A549 (cell line): ENCODE measurements at places on chromosomes 16 and 17. TPM values are rescaled to one million over a fixed set of nuclear protein-coding genes. Genes with fewer than 3 reads are reported as not detected.

The MILR1 gene
- polyA plus RNA-seq = 1.6 to 3.0 TPM (median 2.3 TPM) in 3 replicates

The KRTAP4-4 gene
- polyA plus RNA-seq = not detected in 3 replicates

The SPATA32 gene
- polyA plus RNA-seq = 0.09 to 0.25 TPM (median 0.21 TPM) in 3 replicates

The CEP112 gene
- 9.1 to 10.7 TPM (median 9.6 TPM) in 3 replicates for polyA plus RNA-seq

The TPSD1 gene
- polyA plus RNA-seq = not detected in 3 replicates

The NPTX1 gene
- 84.8 to 109 TPM (median 104 TPM) in 3 replicates for polyA plus RNA-seq

The RBL2 gene
- polyA plus RNA-seq = 15.3 to 18.0 TPM (median 17.2 TPM) in 3 replicates

The GID4 gene
- 11.4 to 11.6 TPM (median 11.5 TPM) in 3 replicates for polyA plus RNA-seq

The TMEM235 gene
- not detected in 3 replicates for polyA plus RNA-seq

The TMIGD1 gene
- not detected in 3 replicates for polyA plus RNA-seq

The CBFA2T3 gene
- 0.05 to 0.34 TPM (median 0.08 TPM) in 3 replicates for polyA plus RNA-seq

The KCNJ16 gene
- 0.59 to 0.87 TPM (median 0.84 TPM) in 3 replicates for polyA plus RNA-seq

The MRTFB gene
- 13.3 to 13.9 TPM (median 13.7 TPM) in 3 replicates for polyA plus RNA-seq

The UTP4 gene
- polyA plus RNA-seq = 77.1 to 87.3 TPM (median 78.8 TPM) in 3 replicates

The CCL11 gene
- not detected in 3 replicates for polyA plus RNA-seq

The MON1B gene
- polyA plus RNA-seq = 28.0 to 33.3 TPM (median 32.5 TPM) in 3 replicates

The CIAO2B gene
- 134 to 148 TPM (median 144 TPM) in 3 replicates for polyA plus RNA-seq

The APOH gene
- polyA plus RNA-seq = 5.7 to 6.9 TPM (median 6.9 TPM) in 3 replicates

The RNF222 gene
- not detected in 3 replicates for polyA plus RNA-seq

The TBX2 gene
- 2.0 to 2.3 TPM (median 2.2 TPM) in 3 replicates for polyA plus RNA-seq

The ABHD15 gene
- polyA plus RNA-seq = 13.6 to 15.8 TPM (median 14.7 TPM) in 3 replicates

The IL34 gene
- 0.29 to 0.89 TPM (median 0.40 TPM) in 3 replicates for polyA plus RNA-seq

The TBC1D3D gene
- 0.17 to 0.32 TPM in 2 of 3 replicates, not detected in the other for polyA plus RNA-seq

The OTOP3 gene
- not detected in 3 replicates for polyA plus RNA-seq

The PLCD3 gene
- 104 to 107 TPM (median 105 TPM) in 3 replicates for polyA plus RNA-seq

The SHISA6 gene
- polyA plus RNA-seq = not detected in 3 replicates

The OR1A1 gene
- not detected in 3 replicates for polyA plus RNA-seq

The CACNG5 gene
- 0.07 to 0.09 TPM in 2 of 3 replicates, not detected in the other for polyA plus RNA-seq

The ZSCAN32 gene
- 11.4 to 13.6 TPM (median 12.4 TPM) in 3 replicates for polyA plus RNA-seq

The PRR35 gene
- polyA plus RNA-seq = 0.04 to 0.10 TPM (median 0.04 TPM) in 3 replicates

The CDT1 gene
- polyA plus RNA-seq = 16.0 to 17.5 TPM (median 17.0 TPM) in 3 replicates

The SUPT4H1 gene
- polyA plus RNA-seq = 117 to 124 TPM (median 123 TPM) in 3 replicates

The KRT26 gene
- polyA plus RNA-seq = not detected in 3 replicates

The DPEP2NB gene
- not detected in 3 replicates for polyA plus RNA-seq

The SPATA2L gene
- polyA plus RNA-seq = 4.7 to 5.2 TPM (median 4.9 TPM) in 3 replicates

The ASPHD1 gene
- 20.6 to 22.2 TPM (median 21.6 TPM) in 3 replicates for polyA plus RNA-seq

The DNAI2 gene
- polyA plus RNA-seq = not detected in 3 replicates

The ZNF646 gene
- 7.8 to 9.1 TPM (median 8.2 TPM) in 3 replicates for polyA plus RNA-seq

The GP1BA gene
- polyA plus RNA-seq = not detected in 3 replicates

The HLF gene
- 0.31 to 0.71 TPM (median 0.35 TPM) in 3 replicates for polyA plus RNA-seq

The CNTNAP1 gene
- 6.3 to 7.1 TPM (median 7.1 TPM) in 3 replicates for polyA plus RNA-seq

The SCNN1B gene
- not detected in 3 replicates for polyA plus RNA-seq

The SMG6 gene
- 17.0 to 17.9 TPM (median 17.2 TPM) in 3 replicates for polyA plus RNA-seq

The KRTAP3-1 gene
- polyA plus RNA-seq = not detected in 3 replicates
